Jurkat, Clone E6-1 (cell line): ENCODE measurements at places on chromosomes 13 and 19.

DNA sequence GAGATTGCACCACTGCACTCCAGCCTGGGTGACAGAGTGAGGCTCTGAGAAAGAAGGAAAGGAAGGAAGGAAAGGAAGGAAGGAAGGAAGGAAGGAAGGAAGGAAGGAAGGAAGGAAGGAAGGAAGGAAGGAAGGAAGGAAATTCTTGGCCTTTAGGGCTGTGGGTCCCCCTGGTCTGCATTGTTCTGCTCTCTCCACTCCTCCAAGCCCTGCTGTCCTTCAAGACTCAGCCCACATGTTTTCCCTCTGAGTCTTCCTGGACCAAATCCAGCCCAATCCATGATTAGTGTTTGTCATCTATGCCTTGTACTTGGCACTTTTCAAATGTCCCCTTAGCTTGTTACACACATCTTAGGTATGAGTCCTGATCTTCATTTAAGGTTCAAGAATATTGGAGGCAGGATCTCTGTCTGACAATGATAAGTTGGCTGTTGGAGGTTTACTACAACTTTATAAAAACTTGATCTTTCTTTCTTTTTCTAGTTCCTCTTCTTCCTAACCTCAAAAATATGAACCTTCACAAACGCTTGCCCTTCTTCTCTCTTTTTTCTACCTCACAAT is 48.8 kb upstream of the INTS6 start:
- no peak for DNase-seq

GRCh38 chr13:20923272-20923671 is 20.7 kb upstream of the XPO4 start:
- no peak for DNase-seq

DNA sequence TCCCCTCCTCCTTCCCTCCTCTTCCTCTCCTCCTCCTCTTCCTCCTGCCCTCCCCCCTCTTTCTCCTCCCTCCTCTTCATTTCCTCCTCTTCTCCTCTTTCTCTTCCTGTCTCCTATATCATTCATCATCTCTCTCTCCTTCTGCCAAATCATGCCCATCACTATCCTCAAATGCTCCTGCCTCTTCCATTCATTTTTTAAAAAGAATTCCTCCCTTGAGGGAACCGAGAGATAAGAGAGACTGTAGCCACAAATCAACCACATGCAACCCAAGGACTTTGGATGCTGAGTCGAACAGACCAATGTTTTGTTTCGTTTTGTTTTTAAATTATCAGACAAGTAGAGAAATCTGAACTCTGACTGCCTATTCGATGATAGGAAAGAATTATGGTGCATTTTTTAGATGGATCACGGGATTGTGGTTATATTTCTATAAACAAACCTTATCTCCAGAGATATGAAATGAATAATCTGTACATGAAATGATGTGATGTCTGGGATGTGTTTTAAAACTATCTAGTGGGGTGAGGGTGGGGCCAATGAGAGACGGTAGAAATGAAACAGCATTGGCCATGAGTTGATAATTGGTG is 9.5 kb upstream of the ZNF541 start:
- peak; percentile 27 for DNase-seq

GRCh38 chr13:49108196-49108595 is 111.9 kb upstream of the MLNR start:
- no peak for DNase-seq

GRCh38 chr19:4088975-4089374 is 22.3 kb upstream of the ZBTB7A start:
- peak; percentile 97 for DNase-seq

DNA sequence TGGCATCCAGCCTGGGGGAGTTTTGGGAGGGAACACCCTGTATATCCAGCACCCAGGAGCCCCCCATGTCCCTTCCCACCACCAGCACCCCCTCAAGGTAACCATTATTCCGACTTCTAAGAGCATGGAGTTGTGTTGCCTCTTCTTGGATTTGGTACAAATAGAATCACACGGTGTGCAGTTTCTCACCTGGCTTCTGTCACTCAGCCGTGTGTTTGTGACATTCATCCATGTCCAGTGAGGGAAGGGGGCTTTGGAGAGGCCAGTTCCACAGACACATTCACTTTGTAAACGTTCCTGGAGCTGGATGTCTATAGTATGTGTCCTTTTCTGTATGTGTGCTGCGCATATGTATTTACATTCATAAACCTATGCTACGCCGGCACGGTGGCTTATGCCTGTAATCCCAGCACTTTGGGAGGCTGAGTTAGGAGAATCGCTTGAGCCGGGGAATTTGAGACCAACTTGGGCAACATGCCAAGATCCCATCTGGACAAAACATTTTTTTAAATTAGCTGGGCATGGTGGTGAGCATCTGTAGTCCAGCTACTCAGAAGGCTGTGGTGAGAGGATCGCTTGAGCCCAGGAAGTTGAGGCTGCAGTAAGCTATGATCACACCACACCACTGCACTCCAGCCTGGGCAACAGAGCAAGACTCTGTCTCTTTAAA is 36.6 kb downstream of the MYH14 start:
- DNase-seq: no peak

DNA sequence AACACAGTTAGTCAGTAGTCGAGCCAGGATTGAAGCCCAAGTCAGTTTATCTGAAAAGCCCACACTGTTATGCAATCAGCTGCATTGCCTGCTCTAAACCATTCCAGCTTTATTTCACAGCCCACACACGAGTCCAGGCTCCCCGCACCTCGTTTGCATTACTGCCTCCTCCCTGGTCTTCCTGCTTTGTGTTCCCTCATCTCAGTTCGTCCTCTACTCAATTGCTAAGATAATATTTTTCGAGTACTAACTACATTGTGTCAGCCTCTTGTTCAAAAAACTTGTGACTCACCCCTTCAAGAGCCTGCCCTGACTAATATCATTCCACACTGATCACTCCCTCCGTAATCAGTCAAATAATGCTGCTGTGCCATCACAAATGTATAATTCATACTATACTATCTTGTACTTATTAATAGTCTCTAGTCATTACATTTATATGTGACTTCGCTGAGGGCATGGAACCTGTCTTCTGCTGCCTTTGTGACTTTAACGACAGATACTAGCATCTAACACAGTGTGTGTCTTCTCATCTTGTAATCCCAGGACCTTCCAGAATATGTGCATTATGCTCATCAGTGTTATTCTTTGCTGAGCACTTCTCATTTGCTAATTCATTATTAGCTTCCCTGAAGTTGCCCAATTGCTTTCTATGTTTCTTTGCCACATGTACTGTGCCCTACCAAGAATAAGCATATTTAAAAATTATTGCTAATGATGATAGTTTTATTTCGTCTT is 26.2 kb upstream of the WDFY2 start:
- no peak for DNase-seq

DNA sequence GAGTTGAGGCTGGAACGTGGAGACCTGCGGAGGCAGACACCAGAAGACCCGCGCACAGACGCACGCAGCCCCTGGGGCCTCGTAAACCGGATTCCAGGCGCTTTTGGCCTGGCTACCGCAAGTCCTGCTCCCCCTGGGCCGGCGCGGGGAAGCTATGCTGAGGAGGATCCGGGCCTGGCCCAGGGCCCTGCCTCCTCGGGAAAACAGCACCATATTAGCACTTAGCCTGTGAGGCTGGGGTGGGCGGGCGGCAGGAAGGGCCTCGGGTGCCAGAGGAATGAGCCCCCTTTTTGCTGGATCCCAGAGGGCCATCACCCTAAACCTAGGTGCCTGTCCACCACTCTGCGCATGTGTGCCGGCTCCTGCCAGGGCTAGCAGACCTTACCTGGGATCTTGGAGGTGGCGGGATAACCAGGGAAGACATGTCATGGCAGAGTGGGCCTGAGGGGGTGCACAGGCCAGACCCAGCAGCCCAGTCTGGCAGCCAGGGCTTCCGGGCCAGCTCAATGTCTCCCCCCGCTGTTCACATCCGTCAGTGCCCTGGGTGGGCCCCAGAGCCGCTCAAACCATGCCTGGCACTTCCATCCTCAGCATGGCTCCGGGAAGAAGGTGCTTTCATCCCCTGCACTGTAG is 7.3 kb downstream of the ELOF1 start:
- DNase-seq: no peak
